ENCODE measurements at places on chromosomes 3 and 15.
A peak's percentile ranks its signal among the peaks of the same experiment; 100 is the strongest.

DNA sequence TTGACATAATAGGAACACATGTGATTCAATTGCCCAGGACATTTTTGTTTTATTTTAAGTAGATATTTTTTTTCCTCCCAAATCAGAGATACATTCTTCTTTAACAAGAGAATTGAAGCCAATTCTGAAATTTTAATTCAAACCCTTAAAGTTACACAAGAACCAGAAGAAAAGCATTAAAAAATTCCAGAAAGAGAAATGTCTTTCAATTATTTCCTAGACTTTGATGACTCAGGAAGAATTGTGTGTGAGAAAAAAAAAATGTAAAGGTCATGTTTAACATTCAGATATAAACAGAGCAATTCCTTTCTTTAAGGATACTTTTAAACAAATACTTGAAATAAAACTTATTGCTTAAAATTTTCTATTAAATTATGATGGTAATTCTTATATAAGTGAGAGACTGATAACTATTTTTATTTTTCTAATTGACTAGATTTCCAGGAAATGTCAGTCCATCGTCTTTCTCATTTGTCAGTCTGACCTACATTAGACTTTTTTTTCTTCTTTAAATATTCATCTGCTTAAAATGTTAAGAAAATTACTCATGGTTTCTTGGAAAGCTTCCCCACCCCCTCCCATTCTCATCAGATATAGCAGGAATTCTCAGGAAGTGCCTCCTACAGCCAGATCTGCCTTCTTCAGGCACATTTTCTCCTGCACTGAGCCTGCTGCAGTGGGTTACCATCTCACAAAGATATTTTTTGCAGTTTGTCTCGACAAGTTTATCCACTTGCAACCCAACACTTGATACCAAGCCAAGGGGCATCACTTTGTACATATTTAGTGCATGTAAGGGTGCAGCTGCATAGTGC is 261.8 kb upstream of the CBLB start:
- no peak for DNase-seq

DNA sequence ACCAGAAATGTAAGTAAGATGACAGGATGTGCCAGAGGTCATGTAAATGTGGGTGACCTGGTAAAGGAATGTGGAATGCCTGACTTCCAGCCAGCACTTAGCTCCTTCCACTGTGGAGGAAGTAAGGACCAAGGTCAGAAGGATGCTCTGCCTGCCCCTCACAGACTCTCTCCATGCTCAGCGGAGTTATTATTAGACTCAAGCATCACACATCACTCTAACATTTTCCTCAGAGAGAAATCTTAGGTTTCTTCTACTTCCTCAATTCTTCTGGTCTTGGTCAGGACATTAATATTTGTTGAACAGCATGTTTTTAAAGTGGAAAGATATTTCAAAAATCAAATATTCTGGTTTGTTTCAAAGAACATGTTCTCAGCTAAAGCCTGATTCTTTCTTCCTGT is 231.4 kb upstream of the WNT5A start:
- DNase-seq, result no peak

GRCh38 chr3:117104792-117105191 is 395.2 kb downstream of the TUSC7 start:
- DNase-seq, result no peak

DNA sequence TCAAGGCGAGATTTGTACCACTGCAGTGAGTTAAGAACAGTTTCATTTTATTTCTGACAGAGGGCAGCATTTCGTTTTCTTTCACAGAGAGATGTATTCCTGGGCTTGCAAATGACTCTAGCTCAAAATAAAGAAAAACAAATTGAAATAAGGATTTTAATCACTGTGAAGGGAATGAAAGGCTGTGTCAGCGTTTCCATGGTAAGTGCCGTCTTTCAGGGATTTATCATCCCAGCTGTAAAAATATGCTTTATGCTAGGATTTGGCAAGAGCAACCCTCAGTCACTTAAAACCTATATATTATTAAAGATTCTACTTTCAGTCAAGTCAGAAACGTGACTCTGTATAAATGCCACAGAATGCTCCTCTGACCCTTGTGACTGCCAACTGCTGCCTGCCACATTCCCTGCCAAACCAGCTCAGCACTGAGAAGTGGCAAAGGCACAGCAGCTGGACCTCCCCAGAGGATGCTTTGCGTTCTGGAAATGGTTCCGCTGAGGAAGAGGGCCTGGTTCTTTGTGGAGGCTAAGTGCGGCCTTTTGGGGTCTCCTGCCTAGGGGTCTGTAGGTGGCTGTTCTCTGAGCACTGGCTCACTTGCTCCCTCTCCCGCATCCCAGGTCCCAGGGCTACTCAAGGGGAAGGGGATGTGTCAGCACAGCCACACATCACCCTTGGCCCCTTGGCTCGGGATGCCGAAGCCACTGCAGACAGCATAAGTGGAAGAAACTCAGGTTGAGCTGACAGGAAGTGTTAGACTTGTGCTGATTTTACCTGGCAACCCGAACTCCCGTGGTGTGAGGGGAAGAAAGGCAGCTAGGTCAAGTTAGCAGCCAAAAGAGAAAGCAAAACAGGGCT is 56.6 kb upstream of the POMGNT2 start:
- peak; percentile 19 for DNase-seq

- DNase-seq, result no peak
These were observed 58.7 kb downstream of the RPN1 start for GRCh38 chr3:128591738-128592426.

- DNase-seq, result no peak
These were observed 63.2 kb downstream of the AKAP13 start for GRCh38 chr15:85443593-85444087.
